HT1080 (cell line): ENCODE measurements at places on chromosomes 3 and 15. TPM values are rescaled to one million over a fixed set of nuclear protein-coding genes. Genes with fewer than 3 reads are reported as not detected.

GADL1 gene
- 0.02 and 0.13 TPM in 2 replicates for total RNA-seq

EHD4 gene
- total RNA-seq = 50.9 and 58.9 TPM in 2 replicates

DISP2 gene
- 1.0 and 1.8 TPM in 2 replicates for total RNA-seq

SLC2A2 gene
- not detected in 2 replicates for total RNA-seq

ALDH1L1 gene
- 12.9 and 14.5 TPM in 2 replicates for total RNA-seq

PLCH1 gene
- total RNA-seq = 0.37 and 0.53 TPM in 2 replicates

EDEM1 gene
- 36.7 and 57.4 TPM in 2 replicates for total RNA-seq

ZIC4 gene
- total RNA-seq = not detected in 2 replicates

AMIGO3 gene
- total RNA-seq = 2.0 and 3.2 TPM in 2 replicates

CHST13 gene
- total RNA-seq = not detected in 2 replicates

MED12L gene
- total RNA-seq = 1.5 and 2.0 TPM in 2 replicates

CCNB2 gene
- total RNA-seq = 92.3 and 116 TPM in 2 replicates

DNA sequence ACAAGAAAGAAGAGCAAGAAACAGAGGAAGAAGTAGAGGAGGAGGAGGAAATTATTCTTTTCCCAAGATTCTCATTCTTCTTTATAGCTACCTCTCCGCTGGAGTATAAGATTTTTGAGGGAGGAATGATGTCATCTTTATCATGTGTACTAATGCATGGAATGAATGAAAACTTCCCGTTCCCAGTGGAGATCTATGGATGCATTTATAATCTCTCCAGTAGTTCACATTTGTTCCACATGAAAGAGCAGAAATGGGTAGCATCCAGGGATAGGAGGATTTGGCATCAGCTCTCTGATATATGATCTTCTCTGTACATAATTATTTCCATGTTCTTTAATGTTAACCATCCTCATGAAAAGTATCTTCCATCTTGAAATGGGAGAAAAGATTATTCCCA is 244.4 kb downstream of the ADAMTSL3 start:
- no peak for DNase-seq

GRCh38 chr3:34357461-34357860 is 559.0 kb downstream of the PDCD6IP start:
- no peak for DNase-seq

GRCh38 chr15:69510556-69510955 is 57.9 kb downstream of the RPLP1 start:
- no peak for DNase-seq

GRCh38 chr3:156535162-156535627 is 19.7 kb downstream of the SSR3 start:
- peak; percentile 100 for DNase-seq

GRCh38 chr3:60792249-60792852 is 458.9 kb downstream of the FHIT start:
- no peak for DNase-seq

- no peak for DNase-seq
These were observed 154.2 kb downstream of the SSR3 start for GRCh38 chr3:156400735-156401134.

DNA sequence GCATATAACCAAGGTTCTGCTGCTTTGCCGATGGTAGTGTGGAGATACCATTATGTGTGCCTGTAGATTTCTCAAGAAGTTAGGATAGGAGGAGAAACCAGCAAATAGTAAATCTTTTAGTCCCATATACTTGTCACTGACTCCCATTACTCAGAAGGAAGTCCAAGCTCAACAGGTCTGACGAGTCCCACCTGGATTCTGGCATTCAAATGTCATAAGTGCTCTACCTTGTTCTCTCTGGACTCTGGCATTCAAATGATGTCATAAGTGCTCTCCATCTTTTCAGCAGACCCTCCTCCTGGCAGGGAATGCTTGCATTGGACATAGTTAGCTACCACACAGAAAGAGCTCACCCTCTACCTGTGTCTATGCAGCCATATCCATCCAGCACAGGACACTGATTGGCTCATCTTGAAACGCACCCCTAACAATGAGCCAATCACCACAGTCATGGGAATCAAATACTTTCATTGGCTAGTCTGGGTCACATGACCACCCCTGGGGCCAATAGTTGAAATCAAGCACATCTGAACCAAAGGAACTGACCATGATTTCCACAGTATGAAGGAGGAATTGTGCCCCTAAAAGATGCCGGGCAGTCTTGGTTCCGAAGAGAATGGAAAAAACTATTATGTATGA is 205.0 kb upstream of the ADAMTS9 start:
- no peak for DNase-seq

DNA sequence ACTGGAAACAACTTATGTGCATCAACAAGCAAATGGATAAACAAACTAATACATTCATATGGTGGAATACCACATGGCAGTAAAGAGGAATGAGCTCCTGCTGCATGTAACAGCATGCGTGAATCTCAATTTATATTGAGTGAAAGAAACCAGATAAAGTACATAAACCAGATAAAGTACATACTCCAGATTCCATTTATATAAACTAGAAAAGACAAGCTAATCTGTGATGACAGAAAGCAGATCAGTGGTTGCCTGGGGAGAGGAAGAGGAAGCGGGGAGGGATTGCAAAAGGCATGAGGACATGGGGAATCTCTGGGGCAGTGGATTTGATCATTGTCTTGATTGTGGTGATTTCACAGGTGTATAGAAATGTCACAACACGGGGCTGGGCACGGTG is 34.2 kb downstream of the LIMD1 start:
- no peak for DNase-seq

GRCh38 chr15:51561271-51561670 is 61.3 kb downstream of the DMXL2 start:
- DNase-seq = no peak

DNA sequence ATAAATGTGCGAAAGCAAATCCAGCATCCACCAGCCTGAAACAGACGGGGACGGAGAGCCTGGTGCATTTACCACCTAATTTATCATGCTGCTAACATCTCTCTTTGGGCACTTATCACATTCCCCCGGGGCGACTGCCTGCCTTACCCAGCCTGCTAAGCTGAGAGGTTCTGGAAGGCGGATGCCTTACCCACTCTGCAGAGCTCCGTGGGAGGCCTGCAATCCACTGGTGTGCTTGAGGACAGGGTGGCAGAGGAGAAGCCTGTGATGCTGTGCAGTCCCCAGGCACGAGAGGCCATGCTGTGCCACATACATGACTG is 25.5 kb downstream of the MGLL start:
- DNase-seq = no peak

DNA sequence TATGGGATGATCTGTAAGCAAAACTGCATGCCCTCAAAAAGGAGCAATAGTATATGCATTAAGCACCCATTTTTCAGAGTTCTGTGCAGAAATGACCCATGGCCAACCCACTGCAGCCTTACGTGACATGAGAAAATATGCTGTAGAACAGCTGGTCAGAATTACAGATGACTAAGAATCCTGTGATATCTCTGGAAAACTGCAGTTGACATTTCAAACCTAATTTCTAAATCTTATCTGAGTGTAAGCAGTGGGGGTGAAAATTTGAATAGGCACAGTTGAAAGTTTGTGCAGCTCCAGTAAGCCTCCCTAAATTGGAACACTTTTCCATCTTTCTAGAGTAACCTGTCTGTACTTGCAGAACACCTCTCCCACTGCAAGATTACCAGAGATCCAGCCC is 28.7 kb upstream of the COL6A6 start:
- DNase-seq = no peak

DNA sequence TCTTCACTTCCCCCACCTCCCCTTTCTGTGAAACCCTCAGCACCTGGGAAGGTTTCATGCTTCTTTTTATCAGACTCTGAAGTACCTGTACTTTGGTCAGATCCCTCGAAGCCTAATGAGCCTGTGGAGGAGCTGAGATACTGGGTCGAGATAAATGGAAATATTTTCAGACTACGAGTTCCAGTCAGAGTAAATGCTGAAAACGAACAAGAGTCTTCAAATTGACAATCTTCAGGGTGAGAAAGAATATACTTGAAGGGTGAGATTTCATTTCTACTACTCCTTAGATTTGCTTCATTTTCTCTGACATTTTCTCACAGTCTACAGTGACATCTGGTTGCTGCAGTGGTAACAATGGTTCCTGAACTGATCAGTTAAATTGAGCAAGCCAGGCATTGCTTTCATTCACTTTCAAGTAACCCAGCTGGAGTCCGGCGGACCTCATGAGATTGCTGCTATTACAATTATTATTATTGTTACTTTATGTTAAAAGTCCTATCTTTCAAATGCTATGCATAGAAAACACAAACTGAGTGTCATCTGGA is 337.2 kb downstream of the VGLL3 start:
- no peak for DNase-seq

DNA sequence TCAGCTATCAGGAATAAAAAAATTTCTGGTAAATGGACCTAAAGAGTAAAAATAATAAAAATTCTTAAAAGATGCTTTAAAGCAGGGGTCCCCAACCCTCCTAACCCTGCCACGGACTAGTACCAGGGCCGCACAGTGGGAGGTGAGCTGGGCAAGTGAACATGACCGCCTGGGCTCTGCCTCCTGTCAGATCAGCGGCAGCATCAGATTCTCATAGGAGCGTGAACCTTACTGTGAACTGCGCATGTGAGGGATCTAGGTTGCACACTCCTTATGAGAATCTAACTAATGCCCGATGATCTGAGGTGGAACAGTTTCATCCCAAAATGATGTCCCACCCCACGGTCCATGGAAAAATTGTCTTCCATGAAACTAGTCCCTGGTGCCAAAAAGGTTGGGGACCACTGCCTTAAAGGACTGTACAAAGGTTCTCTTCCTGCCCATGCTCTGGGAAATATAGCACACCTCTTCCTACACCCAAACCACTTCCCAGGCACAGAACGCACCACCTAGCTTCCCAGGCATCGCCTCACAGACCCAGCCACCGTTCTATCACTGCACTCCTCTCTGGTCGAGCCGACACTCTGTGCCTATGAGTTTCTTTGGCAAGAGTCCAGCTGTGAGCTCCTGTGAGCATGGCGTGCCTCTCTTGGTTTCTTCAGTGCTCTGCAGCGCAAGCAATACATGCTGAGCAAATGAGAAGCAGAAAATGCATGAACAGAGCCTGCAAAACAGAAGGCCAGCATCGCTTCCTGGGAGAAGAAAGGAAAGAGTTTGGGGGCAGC is 104.9 kb downstream of the OCA2 start:
- DNase-seq = no peak

- DNase-seq = no peak
These were observed 37.2 kb upstream of the TMEM115 start for GRCh38 chr3:50396502-50396901.

- DNase-seq = no peak
These were observed 617.6 kb downstream of the FHIT start for GRCh38 chr3:60633644-60634043.

GRCh38 chr3:154060238-154061000 is 60.8 kb upstream of the ARHGEF26 start:
- DNase-seq = no peak

DNA sequence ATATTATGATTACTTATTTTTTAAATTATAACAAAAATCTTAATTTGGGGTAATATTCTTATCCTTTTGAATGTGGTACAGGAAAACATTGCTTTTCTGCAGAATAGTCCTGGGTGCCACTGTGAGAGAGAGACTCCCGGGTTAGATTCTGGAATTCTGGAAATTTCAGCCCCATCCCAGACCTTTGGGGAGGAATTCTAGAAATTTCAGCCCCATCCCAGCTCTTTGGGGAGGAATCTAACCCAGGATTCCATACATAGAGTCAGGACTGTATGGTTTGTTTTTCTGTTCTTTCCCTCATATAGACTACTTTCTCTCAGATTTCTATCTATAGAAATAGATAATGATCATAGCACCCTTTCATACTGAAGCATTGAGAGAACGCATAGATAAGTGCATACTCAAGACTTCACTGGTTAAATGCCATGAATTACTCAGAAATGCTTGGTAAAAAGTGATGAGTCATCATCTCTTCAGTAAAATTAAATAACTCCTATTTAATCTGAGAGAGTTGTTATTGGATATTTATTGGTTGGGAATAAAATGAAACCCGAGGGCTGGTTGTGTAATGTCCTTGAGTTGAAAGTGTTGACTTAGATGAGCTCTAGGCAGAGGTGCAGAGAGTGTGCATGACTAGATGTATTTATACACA is 8.3 kb downstream of the EIF2AK4 start:
- DNase-seq = no peak

- DNase-seq = no peak
These were observed 10.0 kb downstream of the UBR1 start for GRCh38 chr15:43095708-43096347.

DNA sequence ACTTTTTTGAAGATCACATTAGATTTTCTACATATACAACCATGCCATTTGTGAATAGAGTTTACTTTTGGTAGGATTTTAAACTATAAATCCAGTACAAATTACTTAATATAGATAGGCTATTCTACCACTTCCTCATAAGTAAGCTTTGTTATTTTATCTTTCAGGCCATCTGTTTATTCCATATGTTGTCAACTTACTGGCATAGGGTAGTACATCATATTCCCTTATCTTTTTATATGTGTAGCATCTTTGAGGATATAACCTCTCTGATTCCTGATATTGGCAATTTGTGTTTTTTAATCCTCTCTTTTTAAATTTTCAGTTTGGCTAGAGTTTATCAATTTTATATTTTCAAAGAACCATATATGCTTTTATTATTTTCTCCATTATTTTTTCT is 515.4 kb downstream of the DIPK2A start:
- no peak for DNase-seq

- DNase-seq = peak; percentile 44
These were observed 145.7 kb upstream of the PLAAT1 start for GRCh38 chr3:193095366-193095765.

GRCh38 chr3:185900228-185900627 is 37.6 kb downstream of the TRA2B start:
- peak; percentile 100 for DNase-seq

- DNase-seq = no peak
These were observed 18.3 kb downstream of the ANKRD63 start for GRCh38 chr15:40264321-40265153.

GRCh38 chr15:85880501-85881190 is 85.9 kb upstream of the KLHL25 start:
- no peak for DNase-seq

DNA sequence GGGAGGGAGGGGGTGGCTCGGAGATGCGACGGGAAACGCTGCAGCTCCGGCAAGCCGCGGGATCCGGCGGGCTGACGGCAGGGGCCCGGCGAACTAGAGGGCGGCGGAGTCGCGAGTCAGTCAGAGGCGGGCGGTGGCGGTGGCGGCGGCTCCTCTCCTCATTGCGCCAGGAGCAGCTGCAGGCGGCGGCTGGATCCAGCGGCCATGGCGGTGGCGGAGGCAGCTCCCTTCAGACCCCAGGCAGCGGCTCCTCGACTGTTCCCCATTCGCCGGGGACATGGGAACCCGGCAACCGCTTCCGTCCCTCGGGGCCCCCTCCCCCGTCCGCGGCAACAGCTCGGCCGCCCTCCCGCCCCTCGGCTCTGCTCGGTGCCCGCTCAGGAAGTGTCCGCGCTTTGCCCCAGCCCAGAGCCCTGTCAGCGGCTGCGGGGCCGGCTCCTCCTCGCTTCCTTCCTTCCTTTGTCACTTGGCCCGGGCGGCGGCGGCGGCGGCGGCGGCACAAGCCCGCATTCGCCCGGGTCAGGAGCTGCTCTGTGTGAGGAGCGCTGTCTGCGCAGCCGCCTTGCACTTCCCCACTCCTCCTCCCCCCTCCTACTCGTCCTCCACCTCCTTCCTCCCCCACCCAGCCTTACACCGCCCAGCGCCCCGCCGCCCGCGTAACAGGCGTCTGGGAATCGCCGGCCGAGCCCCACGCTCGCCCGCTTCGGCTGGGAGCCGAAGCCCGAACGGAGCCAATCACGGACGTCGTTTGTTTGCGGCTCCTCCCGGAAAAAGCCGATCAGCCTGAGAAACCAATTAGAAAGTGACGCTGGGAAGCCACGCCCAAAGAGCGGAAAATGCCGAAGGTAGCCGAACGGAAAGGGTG is at the start of gene GSK3B:
GSK3B (minus strand) TSS at position 537 of the 865 bp plus-strand sequence. CDS start 1,013 bp downstream, outside the sequence.
- peak; percentile 72 for DNase-seq

- no peak for DNase-seq
These were observed 10.4 kb upstream of the TMEM87A start for GRCh38 chr15:42283671-42284070.

GRCh38 chr3:170804078-170804477 is 65.9 kb downstream of the RPL22L1 start:
- DNase-seq = no peak
